ENCODE measurements at places on chromosomes 6 and 20.

- DNase-seq: no peak
Observed at GRCh38 chr6:161446949-161447348, 173.1 kb upstream of the AGPAT4 start.

DNA sequence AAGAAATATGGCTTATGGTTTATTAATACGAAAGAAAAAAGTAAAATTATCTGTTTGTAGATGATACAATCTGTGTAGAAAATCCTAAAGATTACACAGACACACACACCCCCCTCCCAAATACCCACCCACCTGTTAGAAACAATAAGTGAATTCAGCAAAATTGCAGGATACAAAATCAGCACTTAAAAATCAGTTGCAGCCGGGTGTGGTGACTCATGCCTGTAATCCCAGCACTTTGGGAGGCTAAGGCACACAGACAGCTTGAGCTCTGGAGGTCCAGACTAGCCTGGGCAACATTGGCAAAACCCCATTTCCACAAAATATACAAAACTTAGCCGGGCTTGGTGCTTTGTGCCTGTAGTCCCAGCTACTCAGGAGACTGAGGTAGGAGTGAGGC is 42.3 kb downstream of the NINL start:
- DNase-seq: no peak

- no peak for DNase-seq
Observed at GRCh38 chr6:1620504-1621069, 10.9 kb downstream of the FOXC1 start.

DNA sequence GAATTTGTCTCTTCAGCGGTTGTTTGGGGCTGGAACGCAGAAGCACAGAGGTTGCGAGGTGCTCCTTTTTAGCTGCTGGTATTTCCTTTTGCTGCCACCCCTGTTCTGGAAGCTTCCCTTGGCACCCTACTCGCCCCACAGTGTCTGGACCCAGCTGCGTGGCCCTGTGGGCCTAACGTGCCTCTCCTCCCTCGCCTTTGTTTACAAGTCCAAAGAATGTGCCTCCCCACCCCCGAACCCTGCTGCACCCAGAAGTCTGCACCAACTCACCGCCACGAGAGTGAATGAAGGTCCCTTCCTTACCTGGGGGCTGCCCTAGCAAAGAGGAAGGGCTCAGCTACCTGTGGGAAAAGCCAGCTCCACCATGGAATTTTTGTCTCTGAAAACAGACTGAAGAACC is 139.7 kb upstream of the RPS6KA2 start:
- DNase-seq: no peak

- DNase-seq: no peak
Observed at GRCh38 chr20:24683676-24684075, 214.2 kb downstream of the SYNDIG1 start.

GRCh38 chr20:542777-543368 is 717 bp downstream of the CSNK2A1 start:
- DNase-seq: no peak
